Activated CD8-positive, alpha-beta memory T cell treated with anti-CD3 and anti-CD28 coated beads, Interleukin-2, amount 10 ng/mL, durations not matched to agents 7 days and 5 days (primary cell): ENCODE measurements at places on chromosomes 1 and 21. TPM values are rescaled to one million over a fixed set of nuclear protein-coding genes. Genes with fewer than 3 reads are reported as not detected.
A peak's percentile ranks its signal among the peaks of the same experiment; 100 is the strongest.

GRCh38 chr1:212958175-212958574, 7.8 kb downstream of the VASH2 start:
- no peak for DNase-seq
- no peaks in the 10 kb centered on the region for H3K36me3 ChIP-seq
- peaks cover 39% of the 10 kb centered on the region for H3K27me3 ChIP-seq
- H3K4me1 ChIP-seq: peaks cover 5% of the 10 kb centered on the region
- H3K27ac ChIP-seq: no peak overlapping the region

- H3K4me1 ChIP-seq: no peaks in the 10 kb centered on the region
- peaks cover 2% of the 10 kb centered on the region for H3K27me3 ChIP-seq
- no peak overlapping the region for H3K27ac ChIP-seq
- peak; percentile 66 for DNase-seq
Measured at GRCh38 chr1:13960375-13960987, 260.5 kb downstream of the PRDM2 start.

The RNU1-3 gene
- 3,744 TPM for total RNA-seq

DNA sequence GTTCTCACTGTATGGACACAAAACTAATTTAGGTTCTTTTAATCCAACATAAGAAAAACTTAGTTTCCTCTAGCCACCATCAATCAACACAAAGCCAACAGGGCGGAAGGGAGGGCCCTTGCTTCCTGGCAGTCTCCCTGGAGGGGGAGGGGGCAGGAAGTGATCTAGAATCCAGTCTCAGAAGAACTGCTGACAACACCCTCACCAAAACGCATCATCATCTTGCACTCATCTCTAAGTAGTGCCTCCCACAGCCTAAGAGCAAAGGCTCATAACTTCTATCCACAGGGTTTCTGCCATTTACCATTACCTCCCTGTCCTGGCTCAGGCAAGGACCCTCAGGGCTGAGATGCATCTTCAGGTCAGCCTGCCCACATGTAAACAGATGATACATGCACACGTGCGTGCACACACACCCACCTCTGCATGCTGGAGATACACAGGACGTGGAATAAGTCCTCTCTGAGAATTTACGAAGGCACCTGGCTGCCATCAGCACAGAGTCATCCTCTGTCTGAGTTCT, 20.5 kb downstream of the HIVEP3 start:
- H3K27me3 ChIP-seq: no peaks in the 10 kb centered on the region
- peak overlapping the region; percentile 59 for H3K4me3 ChIP-seq
- peak overlapping the region; percentile 96 for H3K27ac ChIP-seq
- peaks cover 80% of the 10 kb centered on the region for H3K4me1 ChIP-seq

DNA sequence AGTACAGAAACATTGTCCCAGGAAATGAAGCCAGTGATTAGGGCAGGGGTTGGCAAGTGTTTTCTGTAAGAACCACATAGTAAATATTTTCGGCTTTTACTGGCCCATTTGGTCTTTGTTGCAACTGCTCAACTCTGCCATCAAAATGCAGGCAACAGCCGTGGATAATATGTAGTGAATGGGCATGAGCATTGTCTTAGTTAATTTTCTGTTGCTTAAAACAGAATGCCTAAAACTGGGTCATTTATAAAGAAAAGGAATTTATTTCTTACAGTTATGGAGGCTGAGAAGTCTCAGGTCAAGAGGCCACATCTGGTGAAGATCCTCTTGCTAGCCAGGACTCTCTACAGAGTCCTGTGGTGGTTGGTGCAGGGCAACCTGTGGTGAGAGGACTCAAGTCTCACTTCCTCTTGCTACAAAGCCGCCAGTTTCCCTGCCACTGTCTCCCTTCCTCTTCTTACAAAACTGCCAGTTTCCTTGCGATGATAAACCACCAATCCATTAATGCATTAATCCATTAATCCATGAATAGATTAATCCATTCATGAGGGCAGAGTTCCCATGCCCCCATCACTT, 166.4 kb downstream of the PSMG1 start:
- peaks cover 5% of the 10 kb centered on the region for H3K4me1 ChIP-seq
- H3K4me3 ChIP-seq: no peak overlapping the region
- H3K27me3 ChIP-seq: peaks cover 17% of the 10 kb centered on the region
- no peaks in the 10 kb centered on the region for H3K36me3 ChIP-seq
- H3K27ac ChIP-seq: no peak overlapping the region

The SYPL2 gene
- not detected for total RNA-seq

- peaks cover 47% of the 10 kb centered on the region for H3K36me3 ChIP-seq
- no peak for DNase-seq
- no peak overlapping the region for H3K4me3 ChIP-seq
- H3K4me1 ChIP-seq: no peaks in the 10 kb centered on the region
- no peaks in the 10 kb centered on the region for H3K27me3 ChIP-seq
Measured at GRCh38 chr1:147273409-147274336, 31.2 kb downstream of the CHD1L start.

DNA sequence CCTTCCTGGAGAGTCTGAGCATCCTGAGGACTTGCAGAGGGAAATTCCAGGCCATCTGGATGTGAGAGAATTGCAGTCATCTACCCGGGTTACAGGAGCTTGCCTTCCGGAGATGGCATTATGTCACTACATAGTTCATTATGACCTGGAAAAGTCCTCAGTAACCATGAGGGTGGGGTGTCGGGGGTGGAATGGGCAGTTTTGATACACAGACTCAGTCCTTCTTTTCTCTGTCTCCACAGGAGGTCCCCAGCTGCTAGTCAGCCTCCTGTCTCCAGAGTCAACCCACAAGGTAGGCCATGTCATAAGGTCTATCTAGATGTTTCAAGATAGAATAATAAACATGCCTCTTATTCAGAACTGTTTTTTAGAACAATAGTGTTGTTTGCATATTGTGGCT, 268.2 kb upstream of the SGIP1 start:
- H3K27me3 ChIP-seq: no peaks in the 10 kb centered on the region
- H3K4me3 ChIP-seq: no peak overlapping the region
- peaks cover 12% of the 10 kb centered on the region for H3K36me3 ChIP-seq
- no peak for DNase-seq
